ENCODE measurements at places on chromosomes 1 and 21.
A peak's percentile ranks its signal among the peaks of the same experiment; 100 is the strongest.

DNA sequence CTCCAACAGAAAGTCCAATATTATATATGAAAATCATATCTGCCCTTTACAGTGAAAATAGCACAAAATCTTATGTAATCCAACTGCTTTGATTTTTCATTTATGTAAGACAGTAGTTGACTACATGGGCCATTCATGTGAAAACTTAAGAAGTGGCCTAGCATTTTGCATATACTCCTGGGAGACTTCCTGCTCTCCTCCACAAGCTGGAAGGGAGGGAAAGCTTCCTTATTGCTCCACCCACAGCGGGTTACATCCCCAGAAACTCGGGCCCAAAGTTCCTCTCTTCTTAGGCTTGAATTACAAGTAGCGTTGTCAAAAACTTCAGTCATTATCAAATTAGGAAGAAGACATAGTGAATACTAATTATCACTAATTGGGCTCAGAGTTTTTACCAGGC is 29.2 kb downstream of the FYB2 start:
- DNase-seq: no peak

- DNase-seq: no peak
Measured at GRCh38 chr1:37482004-37482785, 7.8 kb downstream of the ZC3H12A start.

- DNase-seq: no peak
Measured at GRCh38 chr1:118269598-118269997, 84.6 kb upstream of the SPAG17 start.

DNA sequence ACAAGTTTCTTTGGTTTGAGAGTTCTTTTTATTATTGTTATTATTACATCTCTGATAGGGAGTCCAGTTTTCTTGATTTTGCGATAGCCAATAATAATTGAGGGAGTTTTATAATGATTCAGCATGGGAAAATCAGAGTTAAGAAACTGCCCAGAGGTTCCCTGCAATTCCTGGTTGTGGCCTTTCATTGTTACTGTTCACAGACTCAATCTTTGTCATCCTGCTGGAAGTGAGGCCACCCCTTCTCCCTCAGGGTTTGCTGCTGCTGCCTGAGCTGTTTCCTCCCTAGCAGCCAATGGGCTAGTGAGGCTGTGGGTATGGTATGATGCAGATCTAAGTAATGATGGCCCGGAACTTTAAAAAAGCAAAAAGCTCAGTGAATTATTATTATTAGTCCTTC is 50.2 kb upstream of the TACSTD2 start:
- no peak for DNase-seq

DNA sequence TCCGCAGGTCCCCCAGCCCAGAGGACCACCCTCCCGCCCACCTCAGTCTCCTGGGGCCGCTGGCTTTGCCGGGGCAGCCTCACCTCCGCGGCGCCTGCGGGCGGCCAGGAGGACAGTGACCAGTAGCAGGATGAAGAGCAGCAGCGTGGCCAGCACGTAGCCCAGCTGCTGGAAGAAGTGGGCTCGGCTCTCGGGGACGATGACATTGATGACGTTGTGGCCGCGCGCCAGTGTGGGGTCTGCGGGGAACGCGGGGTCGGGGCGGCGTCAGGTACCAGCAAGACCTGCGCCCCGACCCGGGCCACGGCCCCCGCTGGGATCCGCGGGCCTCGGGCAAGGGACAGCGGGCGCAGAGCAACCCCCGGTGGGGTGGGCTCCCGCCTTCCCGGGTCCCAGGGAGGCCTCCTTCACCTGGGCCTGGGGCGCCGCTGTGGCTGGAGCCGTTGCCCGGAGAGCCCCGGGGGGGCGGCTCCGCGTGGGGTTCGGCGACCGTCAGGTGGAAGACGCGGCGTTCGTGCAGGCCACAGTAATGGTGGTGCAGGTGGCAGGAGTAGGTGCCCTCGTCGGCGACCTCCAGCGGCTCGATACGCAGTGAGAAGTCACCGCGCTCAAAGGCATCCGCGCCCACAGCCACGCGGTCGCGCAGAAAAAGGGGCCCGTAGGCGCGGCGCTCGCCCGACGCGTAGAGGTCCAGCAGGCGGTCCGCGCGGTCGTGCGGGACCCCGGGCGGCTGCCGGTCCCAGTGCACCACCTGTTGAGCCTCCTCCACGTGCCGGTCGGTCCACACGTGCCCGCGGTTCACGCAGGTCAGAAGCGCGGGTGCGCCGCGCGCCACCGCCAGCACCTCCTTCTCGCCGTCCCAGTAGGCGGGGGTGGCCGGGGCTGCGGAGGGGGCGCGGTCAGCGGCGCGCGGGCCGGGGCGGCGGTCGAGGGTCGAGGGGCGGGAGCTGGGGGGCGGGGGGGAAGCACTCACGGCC is 3.8 kb downstream of the MXRA8 start:
- DNase-seq: no peak

DNA sequence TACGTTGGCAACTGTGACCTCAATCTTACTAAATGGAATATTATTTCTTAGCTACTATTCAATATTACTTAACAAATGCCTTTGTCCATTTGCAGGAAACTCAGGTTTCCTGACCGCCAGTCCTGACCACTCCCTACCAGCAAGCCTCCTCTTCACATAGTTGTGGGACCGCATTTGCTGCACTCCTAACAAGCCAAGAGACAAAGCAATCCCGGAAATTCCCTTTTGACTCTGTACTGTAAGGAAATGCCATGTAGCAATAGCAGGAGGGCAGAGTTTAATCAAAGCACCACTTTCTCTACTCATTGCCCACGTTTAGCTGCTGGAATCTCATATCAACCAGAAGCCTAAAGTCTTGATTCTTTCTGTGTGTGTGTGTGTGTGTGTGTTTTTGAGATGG is 28.1 kb upstream of the ACBD6 start:
- DNase-seq: peak; percentile 72

- peak; percentile 51 for DNase-seq
Measured at GRCh38 chr1:240234485-240235210, 143.0 kb downstream of the FMN2 start.

- DNase-seq: peak; percentile 91
Measured at GRCh38 chr1:9766759-9767442, 56.9 kb downstream of the CLSTN1 start.

- peak; percentile 79 for DNase-seq
Measured at GRCh38 chr21:41957991-41958766, 4.4 kb upstream of the C2CD2 start.

GRCh38 chr1:38565020-38565491 is 294.5 kb downstream of the RRAGC start:
- no peak for DNase-seq

DNA sequence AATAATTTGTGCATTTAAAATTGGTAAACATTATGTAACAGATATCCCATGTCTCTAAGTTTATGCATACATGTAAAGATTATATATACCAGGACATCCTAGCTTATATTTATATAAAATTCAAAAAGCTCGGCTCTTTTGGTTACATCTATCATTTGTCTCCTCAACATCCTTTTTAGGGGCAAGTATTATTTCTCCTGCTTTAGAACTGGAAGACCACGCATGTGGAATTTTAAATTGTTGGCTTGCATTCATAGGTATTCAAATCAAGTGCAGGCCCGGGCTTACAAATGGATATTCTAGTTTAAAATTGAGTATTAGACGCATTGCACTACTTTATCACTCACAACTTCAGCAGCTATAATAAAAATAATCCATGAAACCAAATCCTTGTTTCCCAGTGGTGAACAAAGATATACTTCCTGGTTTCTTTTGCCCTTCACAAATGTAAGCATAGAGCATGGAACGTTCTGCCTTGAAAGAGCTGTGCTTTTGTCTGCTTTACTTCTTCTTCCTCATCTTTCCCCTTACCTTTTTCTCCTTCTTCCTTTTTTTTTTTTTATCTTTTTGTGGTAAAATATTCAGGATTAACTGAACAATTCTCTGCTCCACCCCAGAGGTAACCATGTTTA is 57.1 kb downstream of the DDAH1 start:
- DNase-seq: no peak

DNA sequence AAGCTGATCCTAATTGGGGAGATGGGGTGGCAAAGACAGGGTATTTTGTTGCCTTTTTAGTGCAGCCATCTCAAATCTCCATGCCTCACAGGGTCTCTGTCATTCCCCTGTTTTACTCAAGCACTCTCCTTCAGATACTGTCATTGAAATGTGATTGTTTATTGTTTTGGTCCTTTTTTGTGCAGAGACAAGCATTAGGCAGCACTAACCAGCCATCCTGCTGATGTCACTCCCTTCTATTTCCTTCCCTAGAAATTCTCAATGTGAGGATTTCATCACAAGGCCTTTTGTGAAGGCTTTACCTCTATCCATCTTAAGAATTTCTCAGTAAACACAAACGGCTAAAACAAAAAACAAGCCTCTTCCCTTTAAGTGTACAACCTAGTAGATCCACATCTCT is 34.7 kb downstream of the OR10J5 start:
- DNase-seq: no peak

DNA sequence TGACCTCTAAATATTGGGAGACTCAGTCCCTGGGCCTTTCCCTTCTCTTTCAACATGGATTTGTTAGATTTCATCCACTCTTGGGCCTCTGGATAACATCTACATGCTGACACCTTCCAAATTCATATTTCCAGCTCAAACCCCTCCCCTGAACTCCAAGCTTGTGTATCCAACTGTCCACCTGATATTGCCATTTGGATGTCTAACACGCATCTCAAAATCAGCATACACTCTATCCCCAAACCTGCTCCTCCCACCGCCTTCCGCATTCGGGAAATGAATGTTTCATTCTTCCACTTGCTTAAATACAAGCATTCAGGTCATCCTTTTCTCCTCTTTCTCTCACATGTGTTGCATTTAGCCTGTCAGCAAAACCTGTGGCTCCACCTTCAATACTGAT is 17.5 kb upstream of the KAZN start:
- DNase-seq: no peak

DNA sequence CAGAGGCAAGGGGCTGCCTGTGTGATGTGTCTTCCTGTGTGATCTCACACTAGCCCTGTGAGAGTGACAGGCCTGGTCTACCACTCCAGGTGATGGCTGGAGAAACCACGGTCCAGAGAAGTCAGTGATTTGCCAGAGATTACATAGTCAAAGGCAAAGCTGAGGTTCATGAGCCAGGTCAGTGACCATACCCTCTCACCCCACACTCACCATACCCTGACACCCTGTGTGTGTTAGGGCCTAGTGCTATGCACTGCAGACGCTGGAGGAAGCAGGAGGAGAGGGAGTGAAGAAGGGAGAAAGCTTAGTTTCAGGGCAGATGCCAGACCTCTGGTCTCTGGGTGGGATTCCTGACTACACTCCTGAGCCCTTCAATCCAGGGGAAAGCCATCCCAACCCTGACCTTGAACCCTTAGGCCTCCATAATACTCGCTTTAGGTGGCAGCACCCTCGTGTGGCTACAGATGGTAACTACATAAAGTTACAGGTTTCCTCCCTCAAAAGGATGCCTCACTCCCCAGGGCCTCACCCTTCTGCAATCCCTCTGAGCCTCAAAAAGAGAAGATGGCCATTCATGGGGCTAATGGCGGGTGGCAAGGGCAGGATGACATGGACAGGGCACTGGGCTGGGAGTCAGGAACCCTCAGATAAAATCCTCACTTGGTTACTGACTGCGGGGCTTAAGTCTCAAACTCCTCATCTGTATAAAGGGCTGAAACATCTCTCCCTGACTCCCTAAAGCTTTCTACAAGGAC is 20.8 kb upstream of the SDC3 start:
- peak; percentile 78 for DNase-seq

DNA sequence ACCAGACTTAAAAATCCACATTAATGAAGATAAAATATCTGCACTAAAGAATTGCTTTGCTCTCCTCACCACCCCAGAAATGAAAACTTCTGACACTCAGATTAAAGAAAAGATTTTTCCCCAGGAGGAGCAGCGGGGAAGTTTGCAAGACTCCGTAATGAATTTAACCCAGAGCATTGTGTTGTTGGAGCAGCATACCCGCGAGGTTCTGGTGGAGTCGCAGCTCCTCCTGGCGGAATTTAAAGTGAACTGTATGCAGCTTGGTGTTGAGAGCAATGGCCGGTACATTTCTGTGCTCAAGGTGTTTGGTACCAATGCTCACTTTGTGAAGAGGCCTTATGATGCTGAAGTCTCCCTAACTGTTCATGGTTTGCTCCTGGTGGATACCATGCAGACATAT is 46.4 kb downstream of the VPS13D start:
- peak; percentile 78 for DNase-seq

DNA sequence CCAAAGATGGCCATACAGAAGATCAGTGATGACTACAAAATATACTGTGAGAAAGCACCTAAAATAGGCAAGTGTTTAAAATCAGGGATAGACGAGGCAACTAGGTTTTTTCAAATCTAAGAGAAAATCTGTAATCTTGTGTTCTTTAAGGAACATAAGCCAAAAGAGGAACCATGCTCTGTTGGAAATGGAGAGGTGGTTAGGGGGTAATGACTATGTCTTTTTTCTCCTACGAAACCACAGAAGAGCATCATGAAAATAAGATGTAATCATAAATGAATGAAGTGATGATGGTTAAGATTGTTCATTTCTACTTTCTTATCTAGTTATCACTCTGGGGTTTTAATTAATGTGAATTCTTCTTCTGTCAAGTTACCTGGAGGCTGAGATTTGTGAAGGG is 43.1 kb downstream of the RGSL1 start:
- DNase-seq: no peak

DNA sequence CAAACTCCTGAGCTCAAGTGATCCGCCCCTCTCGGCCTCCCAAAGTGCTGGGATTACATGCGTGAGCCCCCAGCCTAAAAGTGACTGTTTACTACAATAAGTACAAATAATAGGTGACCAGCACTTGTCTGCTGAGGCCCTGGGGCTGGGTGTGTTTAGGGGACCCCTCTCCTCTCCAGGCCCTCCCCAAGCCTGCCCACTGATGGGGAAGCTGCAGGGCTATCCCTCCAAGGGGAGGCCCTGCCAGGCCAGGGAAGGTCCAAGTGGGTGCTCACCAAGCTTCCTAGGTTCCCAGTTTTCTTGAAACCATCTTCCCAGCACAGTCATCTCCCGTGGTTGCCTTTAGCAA is 60.7 kb downstream of the H3-3A start:
- DNase-seq: no peak

DNA sequence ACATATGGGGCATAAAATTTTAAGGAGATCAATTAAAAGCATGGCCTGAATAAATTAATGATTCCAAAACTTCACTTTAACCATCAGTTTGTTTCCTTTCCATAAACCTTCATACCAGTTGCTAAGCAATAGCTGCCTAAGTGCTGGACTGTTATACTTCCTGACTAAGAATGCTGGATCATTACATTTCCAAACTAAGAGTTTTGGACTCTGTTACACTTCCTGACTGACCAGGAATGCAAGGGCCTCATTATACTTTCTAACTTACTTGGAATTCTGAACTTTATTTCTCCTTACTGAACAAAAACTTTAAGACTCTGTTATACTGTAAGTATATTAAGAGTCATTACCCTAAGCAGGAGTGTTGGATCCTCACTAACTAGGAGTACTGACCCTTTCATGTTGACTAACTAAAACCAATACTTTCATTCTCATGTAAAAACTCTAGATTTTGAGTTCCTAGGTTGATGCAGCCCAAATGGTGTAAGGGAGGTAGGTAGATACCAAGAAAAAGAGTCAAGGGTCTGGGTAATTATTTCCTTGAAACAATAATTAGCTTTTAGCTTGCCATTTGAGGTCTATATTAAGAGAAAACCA is 118.2 kb downstream of the FAF1 start:
- peak; percentile 59 for DNase-seq

- no peak for DNase-seq
Measured at GRCh38 chr1:204979891-204980649, 62.9 kb upstream of the CNTN2 start.

Measured in AG20443 (cell line).